ENCODE measurements at places on chromosomes 12 and 14. TPM values are rescaled to one million over a fixed set of nuclear protein-coding genes. Genes with fewer than 3 reads are reported as not detected.

Gene FBXO33
- 7.0 TPM for polyA plus RNA-seq

Gene PPP1R36
- polyA plus RNA-seq: 1.4 TPM

Gene LYZ
- polyA plus RNA-seq: 0.16 TPM

GRCh38 chr12:6957741-6958608 is 6.8 kb downstream of the PTPN6 start:
- DNase-seq: no peak

- DNase-seq: no peak
Measured at GRCh38 chr12:3832738-3833137, 40.5 kb downstream of the PARP11 start.

Gene DUSP16
- polyA plus RNA-seq: 12.5 TPM

All from GM23338 (cell line).